8988T (cell line): ENCODE measurements at places on chromosomes 13 and 19.

- no peak for DNase-seq
Measured at GRCh38 chr13:113928685-113929627, 44.9 kb downstream of the C13orf46 start.

DNA sequence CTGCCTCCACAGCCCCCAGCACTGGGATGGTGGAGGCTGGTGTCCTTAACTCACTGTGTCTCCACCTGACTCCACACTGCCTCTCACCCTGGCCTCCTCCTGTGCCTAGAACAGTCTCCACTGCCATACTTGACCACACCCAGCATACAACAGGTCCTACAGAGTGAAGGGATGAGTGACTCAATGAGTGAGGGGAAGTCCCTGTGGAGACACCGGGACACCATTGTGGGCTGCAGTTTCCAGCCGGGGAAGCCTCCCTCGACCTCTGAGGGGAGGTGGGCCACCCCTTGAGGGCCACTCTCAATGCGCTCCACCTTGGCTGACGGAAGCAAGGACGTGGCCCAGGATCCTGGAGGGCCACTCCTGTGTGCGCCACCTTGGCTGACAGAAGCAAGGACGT lies 2.8 kb upstream of the ZNF135 start:
- no peak for DNase-seq

DNA sequence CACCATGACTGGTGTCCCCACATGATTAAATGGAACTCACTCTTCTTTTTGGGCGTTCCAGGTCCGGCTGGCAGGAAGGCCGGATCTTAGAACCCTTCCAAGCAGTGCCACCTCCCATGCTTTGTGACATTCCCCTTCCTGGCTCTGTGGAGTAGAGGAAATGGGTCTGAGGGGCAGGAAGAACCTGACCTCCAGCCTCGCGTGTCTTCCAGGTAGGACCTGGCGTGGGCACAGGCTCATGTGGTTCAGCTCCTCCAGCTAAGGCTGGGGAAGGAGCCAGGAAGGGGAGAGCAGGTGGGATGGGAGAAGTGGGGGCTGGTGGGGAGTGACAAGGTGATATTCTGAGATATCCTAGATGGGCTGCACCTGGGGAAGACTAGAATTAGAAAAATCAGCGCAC lies 2.1 kb downstream of the TMEM255B start:
- no peak for DNase-seq

- no peak for DNase-seq
Measured at GRCh38 chr13:99153219-99153618, 47.4 kb upstream of the UBAC2 start.

GRCh38 chr19:6812612-6813011 lies 40.1 kb downstream of the VAV1 start:
- DNase-seq: no peak

GRCh38 chr13:74409551-74409950 lies 275.3 kb upstream of the KLF12 start:
- no peak for DNase-seq

GRCh38 chr19:52992109-52993004 lies 21.4 kb upstream of the ERVV-1 start:
- no peak for DNase-seq

DNA sequence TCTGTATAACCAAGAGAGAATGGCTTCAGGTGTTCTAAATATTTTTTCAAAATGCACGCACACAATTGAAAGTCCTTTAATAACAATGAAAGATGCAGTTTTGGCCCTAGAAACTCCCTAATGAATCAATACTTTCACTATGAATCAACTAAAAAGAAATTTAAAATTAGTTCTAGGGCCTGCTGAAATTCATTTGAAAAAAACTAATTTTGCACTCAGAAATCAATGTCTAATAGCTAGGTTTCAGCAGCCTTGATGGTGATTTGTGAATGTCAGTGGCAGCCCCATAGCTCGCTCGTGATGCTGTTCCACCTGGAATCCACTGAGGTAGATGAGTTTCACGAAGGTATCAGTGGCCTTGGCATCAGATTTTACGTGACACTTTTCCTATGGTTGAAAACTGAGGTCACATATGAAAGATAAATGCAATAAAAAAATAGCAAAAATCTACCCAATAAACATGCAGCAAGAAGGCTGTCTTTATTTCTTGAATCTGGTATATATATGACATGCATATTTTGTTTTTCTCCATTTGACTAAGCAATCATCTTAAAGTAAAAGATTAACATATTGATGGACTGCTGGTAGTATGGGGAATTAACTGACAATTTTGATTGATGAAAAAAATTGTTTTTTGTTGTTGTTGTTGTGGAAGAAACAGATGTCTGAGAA lies 141.0 kb downstream of the AKAP11 start:
- no peak for DNase-seq

DNA sequence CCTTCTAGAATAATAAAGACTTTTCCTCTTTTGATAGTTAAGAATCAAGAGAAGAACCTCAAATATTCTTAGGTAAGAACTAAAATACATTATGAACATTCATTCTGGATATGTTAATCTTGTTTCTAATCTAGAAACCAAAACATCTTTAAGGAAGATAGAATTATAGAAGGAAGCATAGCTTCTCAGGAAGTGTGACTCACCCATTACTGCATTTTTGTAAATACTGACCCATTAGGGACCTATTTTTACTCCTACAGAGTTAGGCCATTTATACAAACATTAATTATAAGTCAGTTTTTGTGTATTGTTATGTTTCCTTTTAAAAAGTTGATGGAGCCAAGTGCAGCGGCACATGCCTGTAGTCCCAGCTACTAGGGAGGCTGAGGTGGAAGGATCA lies 147.1 kb downstream of the NUFIP1 start:
- DNase-seq: no peak

DNA sequence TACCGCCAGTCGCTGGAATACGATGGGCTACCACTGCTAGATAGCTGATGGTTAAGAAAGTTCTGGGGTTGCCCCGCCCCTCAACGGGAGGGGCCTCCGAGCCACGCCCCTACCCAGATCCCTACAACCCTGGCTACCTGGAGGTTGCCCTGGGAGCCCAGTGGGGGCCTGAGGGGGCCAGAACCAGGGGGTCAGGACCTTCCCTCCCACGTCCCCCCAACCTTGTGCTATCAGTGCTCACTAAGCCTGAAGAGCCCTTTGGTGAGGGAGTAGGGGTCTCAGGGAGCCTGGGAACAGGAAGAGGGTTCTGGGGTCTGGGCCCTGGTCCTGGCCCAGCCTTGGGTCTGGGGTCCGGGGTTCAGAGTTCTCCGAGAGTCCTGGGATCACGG lies 8.9 kb downstream of the OCEL1 start:
- peak; percentile 68 for DNase-seq

GRCh38 chr13:24212674-24213073 lies 52.2 kb downstream of the SPATA13 start:
- no peak for DNase-seq

DNA sequence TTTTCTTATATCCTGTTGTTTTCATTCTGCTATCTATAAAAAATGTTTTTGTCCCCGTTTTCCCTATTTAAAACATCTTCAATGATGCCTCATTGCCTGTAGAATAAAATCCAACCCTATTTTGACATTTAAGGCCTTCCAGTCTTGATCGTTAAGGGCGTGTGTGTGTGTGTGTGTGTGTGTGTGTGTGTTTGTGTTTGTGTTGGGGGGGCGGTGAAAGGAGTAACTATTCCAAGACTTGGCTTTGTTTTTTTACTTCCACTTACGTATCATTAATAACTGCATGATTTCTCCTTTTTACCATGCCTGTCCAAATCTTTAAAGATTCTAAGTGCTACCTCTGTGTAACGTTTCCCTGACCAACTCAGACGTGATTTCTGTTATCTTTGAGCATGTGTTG lies 784 bp downstream of the PIBF1 start:
- no peak for DNase-seq

DNA sequence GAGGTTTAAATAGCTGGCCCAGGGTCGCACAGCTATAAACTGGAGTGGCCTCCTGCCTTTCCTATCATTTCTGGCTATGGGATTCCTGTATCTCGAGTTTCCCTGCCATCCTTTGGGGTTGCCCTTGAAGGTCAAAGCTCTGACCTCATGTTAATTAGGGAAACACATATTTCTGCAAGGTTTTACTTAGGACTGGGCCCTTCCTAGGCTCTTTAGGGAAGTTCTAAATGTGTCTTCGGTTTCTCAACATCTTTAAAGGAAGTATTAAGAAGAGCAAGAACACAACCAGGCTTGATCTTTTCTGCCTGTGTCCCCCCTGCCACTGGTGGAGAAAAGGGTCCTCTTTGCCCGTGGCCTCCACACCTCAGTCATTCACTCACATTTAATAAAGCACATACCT lies 10.8 kb downstream of the LCP1 start:
- DNase-seq: no peak

- DNase-seq: no peak
Measured at GRCh38 chr13:112684071-112684845, 5.6 kb upstream of the ATP11A start.

GRCh38 chr19:17671906-17672305 lies 16.2 kb downstream of the UNC13A start:
- peak; percentile 49 for DNase-seq

DNA sequence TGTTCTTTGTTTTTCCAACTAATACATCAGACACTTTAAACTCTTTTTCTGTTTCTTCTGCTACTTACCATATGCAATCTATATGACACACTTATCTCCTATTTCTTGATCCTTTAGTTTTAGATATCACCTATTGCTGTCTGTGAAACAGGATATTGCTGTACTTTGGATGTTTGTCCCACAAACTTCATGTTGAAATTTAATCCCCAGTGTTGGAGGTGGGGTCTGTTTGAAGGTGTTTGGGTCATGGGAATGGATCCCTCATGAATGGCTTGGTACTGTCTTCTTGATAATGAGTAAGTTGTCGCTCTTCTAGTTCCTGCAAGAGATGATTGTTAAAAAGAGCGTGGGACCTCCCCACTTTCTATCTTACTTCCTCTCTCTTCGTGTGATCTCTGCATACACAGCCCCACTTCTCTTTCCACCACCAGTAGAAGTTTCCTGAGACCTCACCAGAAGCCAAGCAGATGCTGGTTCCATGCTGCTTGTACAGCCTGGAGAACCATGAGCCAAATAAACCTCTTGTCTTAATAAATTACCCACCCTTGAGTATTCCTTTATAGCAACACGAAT lies 244.2 kb downstream of the NHLRC3 start:
- DNase-seq: no peak

DNA sequence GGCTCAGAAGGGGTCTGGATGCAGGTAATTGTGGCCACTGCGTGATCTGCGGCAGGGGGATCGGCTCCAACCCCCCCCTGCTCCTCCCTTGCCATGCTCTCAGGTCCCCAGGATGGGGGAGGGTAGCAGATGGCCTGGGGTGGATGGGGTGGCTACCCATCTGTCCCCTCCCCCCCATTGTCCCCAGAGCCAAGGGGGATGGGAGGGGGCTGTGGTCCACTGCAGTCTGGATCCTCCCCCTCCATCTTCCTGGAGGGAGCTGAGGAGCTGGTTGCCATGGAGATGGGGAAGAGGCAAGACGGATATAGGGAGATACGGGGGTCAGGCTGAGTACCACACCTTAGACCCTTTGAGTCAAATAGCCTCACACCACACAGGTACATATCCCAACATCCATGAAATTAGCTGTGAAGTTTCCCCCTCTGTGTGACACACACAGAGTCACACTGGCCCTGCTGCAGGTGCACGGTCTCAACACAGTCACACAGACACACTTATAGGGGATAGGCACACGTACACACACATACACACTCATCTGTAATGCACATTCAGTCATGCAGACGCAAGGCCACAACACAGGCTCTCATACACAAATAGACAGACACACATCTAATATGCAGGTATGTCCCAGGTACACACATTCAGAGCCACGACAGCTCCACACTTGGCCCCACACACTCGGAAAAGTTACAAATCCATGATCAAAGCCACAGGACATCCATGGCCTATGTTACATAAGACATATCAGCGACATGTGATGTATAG lies 1.8 kb upstream of the NOVA2 start:
- no peak for DNase-seq

DNA sequence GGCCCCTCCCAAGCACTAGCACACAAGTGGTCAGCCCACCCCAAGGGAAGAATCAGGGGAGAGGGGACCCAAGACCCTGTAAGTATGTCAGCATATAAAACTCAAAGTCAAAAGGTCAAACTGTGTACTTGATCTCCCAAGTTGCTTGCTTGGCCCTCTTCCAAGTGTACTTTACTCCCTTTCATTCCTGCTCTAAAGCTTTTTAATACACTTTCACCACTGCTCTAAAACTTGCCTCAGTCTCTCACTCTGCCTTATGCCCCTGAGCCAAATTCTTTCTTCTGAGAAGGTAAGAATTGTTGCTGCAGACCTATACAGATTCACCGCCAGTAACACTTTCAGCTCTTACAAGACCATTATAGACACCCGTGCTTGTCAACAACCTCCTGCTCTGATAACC lies 15.1 kb upstream of the RNASEH2B start:
- DNase-seq: no peak

GRCh38 chr19:42250666-42251531 lies 4.0 kb downstream of the ERF start:
- peak; percentile 21 for DNase-seq

DNA sequence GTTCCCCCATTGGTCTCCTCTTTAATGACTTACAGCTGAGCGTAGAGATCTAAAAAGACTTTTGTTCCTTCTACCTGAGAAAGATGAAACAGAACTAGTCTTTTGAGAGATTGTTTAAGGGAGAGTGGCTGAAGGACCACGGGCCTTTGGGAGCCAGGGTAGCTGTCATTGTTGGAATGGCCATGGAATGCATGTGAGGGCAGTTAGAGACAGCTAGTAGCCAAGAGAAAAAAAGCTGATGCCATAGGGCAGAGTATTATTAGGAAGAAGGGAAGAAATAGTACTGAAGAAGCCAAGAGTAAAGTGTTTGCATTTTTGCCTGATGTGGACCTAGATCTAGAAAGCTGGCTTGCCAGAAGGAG lies 5.6 kb downstream of the ZNF507 start:
- no peak for DNase-seq

DNA sequence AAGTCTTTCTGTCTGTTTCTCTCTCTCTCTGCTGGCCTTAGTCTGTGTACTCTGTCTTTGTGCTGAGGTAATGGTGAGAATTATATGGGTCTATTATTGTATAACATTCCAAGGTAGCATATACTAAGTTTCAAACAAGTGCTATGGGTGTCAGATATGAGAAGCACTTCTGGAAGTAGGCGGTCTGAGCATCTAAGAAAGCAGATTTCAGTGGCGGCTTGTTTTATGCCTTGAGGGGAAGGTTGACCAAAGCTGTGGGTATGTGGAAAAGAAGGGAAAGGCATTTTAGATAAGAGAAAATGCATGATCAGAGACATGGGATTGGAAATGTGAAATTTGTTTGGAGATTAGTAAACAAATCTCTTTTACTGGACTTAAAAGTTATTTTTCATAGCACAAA lies 348.5 kb downstream of the RFC3 start:
- DNase-seq: no peak

- no peak for DNase-seq
Measured at GRCh38 chr13:55359067-55359466, 1781.7 kb upstream of the PRR20A start.

DNA sequence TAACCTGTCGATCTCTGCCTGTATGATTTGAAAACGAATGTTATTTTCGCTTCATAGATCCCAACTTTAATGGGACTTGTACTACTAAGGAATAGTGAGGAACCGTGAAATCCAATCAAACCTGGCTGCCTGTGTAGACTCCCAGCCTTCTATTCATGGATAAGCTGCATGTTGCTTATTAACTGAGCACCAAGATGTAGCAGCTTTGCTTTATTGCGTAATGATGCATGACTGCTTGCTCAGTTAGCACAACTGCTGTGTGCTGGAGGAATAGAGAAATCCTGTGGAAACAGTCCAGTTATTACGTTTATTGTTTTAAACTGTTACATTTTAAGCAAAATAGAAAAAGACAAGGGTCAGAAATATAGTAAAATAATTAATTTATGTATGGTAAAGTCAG lies 108.2 kb downstream of the SHISA2 start:
- no peak for DNase-seq
